ENCODE measurements at places on chromosomes 3 and 15.

DNA sequence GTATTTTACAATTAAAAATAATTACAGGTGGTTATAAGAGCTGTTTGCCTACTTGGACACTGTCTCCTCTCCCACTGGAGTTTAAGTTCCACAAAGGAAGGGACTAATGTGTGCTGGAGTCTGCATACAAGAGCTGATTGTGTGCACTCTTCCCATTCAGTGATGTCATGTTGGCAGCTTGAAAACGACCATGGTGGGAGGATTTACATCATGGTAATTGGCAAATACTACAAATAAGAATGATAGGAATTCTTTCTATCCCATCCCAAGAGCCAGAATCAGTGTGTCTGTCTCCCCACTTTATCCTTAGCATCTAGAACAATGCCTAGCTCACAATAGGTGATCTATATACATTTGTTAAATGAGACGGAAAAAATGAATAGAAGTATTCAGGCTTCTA lies 14.1 kb downstream of the ITGA11 start:
- DNase-seq: no peak

DNA sequence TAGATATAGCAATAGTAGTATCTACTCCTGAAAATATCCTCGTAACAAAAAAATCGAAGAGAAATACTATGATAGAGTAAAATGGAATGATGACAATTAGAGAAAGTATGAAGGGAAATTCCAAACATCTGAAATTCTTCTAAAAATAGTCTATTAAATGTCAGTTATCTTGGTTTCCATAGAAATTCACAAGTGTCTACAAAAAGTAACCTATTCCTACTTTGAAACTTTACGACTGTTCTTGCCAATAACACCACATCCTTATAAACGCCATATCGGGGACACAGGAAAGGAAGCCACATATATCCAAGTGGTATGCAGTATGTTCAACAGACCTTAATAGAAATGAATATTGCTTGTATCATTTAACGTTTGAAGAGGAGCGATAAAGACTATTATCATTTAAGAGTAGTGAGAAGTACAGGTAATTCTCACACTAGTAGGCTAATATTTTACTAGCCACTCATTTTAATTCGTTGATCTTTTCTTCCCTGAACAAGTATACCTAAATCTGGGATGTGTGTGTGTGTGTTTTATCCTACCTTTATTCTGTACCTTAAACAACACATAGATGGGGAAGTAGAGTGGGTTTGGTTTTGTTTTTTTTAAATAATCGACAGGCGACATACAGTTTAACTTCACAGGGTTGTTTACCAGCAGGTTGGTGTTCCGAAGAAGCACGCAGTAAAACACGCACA lies 1.2 kb downstream of the GPR176 start:
- DNase-seq: no peak

DNA sequence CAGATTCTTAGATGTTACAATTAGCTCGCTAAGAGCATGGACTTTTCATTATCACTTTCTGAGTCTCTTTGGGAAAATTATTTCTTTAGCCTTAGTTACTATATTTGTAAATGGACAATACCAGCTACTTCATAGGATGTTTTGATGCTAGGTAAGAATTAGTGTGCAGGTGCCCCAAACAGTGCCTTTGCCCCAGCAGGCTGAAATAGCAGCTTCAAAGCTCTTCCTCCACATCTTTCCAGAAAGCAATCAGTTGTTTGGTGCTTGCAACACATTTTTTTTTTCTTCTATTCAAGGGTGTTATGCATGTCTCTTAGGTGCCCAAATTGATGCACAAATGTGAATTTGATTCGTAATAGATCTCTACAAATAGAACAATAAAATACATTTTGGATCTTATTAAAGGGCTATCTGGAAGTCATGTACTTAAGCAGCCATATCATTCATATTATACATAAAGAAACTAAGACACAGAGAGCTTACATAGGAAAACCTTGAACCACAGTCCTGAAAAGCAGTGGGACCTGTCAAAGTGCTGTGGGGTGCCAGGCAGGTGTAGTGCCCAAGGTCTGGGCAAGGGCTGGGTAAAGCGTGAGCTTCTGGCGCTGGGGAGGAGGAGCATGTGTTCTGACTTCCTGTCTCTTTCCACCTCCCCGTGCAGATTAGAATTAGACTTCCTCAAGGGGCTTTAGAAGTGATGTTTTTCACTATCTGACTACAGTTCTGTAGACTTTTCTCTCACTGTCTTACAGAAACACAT lies 62.9 kb downstream of the FNDC3B start:
- DNase-seq: no peak

GRCh38 chr3:43949594-43949993 lies 258.9 kb downstream of the ABHD5 start:
- no peak for DNase-seq

DNA sequence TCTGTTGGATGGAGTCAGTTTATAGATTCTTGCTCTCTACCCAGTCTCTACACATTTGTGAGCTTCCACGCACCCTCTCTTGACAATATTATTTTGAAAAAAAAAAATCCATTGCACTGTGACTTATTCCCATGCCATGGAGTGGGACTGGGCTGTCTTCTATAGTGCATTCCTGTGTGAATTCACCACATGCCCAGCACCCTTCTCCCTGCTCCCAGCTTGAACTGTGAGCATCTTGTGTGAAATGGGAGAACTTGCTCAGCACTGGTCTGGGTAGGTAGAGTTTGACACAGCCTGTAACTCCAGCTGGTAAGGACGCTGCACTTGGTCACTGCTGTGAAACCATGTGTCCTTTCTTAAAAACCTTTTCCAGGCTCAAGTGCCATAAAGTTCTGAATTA lies 91.9 kb downstream of the ARNT2 start:
- DNase-seq: no peak

- DNase-seq: no peak
Observed at GRCh38 chr3:1082108-1082507, 10.7 kb upstream of the CNTN6 start.

DNA sequence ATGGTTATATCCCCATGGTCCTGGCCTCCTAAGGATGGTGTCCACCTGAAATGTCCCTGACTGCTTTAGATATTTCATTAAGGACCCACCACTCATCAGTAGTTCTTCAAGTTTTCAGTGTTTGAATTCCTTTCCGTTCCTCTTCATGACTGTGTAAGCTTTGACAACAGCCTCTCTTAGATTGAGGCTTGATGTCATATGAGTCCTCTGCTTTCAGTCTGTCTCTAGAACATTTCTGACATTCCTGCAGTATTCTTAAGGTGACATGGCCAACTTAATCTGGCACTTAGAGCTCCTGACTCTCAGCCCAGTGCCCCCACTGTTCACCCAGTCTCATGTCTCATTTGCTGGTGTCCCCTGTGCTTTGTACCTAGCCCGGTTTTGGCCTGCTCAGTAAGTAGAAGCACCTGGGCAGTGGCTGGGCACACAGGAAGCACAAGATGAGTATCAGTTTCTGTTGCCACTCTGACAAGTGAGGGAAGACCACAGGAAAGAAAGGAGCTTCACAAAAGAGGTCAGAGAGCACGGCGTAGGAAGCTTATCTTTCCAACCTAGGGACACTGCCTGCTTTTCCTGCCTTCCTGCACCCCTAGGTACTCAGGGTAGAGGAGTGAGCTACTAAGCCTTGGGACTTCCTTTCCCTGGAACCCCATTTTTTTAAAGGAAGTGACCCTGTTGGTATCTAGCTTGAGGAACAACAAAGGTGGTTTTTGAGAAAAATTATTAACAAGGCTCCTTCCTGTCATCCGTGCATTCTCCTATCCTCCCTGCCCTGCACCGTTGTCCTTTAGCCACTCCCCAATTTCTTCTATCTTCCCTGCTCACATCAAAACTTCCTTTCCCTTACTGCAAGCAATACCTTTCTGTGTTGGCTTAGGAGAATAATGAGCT lies 103.1 kb downstream of the KLHL25 start:
- DNase-seq: no peak

DNA sequence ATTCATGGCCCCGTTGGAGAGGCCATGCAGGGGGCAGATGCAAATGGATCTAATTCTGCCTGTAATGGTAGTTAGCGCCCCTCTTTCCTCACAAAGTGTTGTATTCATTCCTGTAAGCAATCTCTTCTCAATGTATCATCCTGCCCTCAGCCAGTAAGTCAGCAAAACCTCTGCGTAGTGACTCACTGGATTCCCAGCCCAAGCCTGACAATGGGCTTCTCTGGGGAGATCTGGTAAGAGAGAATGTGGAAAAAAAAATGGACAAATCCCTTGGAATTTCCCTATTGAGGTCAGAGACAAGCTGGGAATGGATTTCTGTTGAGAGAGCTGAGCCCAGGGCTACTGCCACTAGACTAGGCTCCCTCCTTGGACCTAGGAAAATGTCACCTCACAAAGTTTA lies 25.4 kb downstream of the ADPGK start:
- DNase-seq: no peak

- DNase-seq: no peak
Observed at GRCh38 chr3:147924755-147925154, 515.6 kb downstream of the ZIC1 start.

- no peak for DNase-seq
Observed at GRCh38 chr3:9168241-9168741, 81.2 kb downstream of the SRGAP3 start.

GRCh38 chr3:50338965-50339364 lies 1.7 kb downstream of the RASSF1 start:
- no peak for DNase-seq

GRCh38 chr15:95741830-95742229 lies 588.7 kb upstream of the NR2F2 start:
- DNase-seq: no peak

- DNase-seq: no peak
Observed at GRCh38 chr3:148518520-148518919, 179.2 kb upstream of the AGTR1 start.

DNA sequence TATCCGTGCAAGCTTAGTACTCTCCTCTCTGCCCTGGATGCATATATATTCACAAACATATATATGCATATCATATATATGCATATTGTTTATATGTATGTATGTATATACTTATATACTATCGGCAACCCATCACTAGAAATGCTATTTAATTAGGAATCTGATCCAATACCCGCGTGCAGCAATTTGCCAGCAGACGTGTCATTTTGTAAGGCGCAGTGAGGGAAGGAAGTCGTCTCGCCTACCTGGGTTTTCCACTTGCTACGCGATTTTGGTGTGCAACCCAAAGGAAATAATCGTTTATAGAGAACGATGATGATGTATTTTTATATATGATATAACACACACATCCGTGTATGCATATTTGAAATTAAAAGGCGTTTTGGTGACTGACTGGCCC lies 5.6 kb upstream of the FEZF2 start:
- DNase-seq: no peak

DNA sequence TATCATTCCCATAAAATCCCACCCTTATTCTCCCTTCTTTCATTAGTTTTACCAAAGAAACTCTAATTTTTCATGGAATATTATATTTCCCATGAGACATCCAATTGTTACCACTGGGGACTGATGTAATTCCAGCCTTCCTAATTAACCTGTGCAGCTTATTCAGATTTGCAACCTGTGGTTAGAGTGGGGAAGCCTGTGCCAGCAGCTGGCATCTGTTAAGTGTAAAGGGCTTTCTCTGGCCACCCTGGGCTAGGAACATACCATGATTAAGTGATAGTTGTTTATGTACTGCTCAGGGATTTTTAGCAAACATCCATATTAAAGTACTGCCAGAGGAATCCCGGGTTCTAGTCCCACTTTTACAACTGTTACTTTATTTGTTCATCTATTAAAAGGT lies 78.2 kb downstream of the TPRG1 start:
- DNase-seq: no peak

DNA sequence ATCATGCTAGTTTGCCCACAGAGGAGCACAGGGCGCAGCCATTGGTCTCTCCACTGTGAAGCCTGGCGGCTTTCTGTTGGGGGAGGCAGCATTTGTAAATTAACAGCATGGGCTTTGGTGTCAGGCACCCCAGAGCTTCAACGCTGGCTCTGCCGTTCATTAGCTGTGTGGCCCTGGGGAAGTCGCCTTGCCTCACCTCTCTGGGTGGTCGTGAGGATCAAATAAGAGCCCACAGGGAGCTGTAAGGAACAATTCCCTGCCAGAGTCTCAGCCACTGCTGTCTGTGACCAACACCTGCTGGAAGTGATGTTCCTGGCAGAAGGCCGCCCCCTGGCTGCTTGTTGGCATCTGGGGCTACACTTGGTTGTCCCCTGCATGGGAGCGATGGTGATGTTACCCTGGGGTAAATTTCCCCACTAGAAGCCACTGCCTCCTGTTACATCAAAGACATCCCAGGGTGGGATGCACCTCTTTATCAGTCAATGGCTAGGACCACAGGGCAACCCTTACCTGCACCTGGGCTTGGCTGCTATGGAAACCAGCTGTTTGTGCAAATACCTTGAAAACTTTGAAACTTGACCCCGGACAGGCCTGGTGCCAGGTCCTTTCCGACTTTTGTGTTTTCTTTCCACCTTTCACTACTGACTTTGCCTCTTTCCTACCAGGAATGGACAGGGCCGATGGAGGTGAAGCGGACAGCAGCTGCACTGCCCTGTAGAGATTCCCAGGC lies 36.9 kb downstream of the DNASE1L3 start:
- DNase-seq: no peak

DNA sequence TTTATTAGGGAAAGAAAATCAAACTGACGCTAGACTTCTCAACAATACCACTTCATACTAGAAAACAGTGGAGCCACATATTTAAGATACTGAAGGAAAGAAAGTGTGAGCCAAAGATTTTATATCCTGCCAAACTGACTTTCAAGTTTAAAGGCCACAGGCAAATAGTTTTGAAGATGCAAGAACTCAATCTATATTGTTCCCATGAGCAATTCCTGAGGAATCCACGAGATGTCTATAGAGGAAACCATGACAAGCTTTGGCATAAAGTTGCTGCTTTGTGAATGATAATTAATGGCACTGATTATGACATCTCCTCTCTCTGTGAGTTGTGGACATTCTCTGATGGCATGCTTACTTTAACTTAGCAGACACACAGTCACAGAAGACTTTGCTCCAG lies 276.1 kb upstream of the GOLGA6L4 start:
- DNase-seq: no peak

GRCh38 chr15:59020322-59020721 lies 32.9 kb downstream of the RNF111 start:
- no peak for DNase-seq

GRCh38 chr3:76044601-76045600 lies 259.6 kb upstream of the ZNF717 start:
- DNase-seq: no peak

GRCh38 chr3:48403533-48404439 lies 26.1 kb downstream of the PLXNB1 start:
- DNase-seq: no peak

GRCh38 chr3:145450018-145450682 lies 710.8 kb downstream of the PLOD2 start:
- DNase-seq: no peak

GRCh38 chr3:55286693-55287092 lies 200.4 kb downstream of the WNT5A start:
- DNase-seq: no peak

- DNase-seq: no peak
Observed at GRCh38 chr3:15298504-15298903, 33.9 kb downstream of the SH3BP5 start.

- DNase-seq: no peak
Observed at GRCh38 chr3:42490243-42490642, 12.2 kb upstream of the VIPR1 start.

GRCh38 chr3:149233323-149233722 lies 11.7 kb upstream of the CP start:
- no peak for DNase-seq
